A549 (cell line): ENCODE measurements at places on chromosomes 16 and 17. TPM values are rescaled to one million over a fixed set of nuclear protein-coding genes. Genes with fewer than 3 reads are reported as not detected.
A peak's percentile ranks its signal among the peaks of the same experiment; 100 is the strongest.

CLEC18A gene
- polyA plus RNA-seq = 0.23 to 0.33 TPM (median 0.25 TPM) in 3 replicates

TBC1D3 gene
- polyA plus RNA-seq = not detected in 3 replicates

MILR1 gene
- 1.6 to 3.0 TPM (median 2.3 TPM) in 3 replicates for polyA plus RNA-seq

GRCh38 chr16:75304521-75305363 lies 53.3 kb upstream of the BCAR1 start:
- DNase-seq = peak; percentile 43

DNA sequence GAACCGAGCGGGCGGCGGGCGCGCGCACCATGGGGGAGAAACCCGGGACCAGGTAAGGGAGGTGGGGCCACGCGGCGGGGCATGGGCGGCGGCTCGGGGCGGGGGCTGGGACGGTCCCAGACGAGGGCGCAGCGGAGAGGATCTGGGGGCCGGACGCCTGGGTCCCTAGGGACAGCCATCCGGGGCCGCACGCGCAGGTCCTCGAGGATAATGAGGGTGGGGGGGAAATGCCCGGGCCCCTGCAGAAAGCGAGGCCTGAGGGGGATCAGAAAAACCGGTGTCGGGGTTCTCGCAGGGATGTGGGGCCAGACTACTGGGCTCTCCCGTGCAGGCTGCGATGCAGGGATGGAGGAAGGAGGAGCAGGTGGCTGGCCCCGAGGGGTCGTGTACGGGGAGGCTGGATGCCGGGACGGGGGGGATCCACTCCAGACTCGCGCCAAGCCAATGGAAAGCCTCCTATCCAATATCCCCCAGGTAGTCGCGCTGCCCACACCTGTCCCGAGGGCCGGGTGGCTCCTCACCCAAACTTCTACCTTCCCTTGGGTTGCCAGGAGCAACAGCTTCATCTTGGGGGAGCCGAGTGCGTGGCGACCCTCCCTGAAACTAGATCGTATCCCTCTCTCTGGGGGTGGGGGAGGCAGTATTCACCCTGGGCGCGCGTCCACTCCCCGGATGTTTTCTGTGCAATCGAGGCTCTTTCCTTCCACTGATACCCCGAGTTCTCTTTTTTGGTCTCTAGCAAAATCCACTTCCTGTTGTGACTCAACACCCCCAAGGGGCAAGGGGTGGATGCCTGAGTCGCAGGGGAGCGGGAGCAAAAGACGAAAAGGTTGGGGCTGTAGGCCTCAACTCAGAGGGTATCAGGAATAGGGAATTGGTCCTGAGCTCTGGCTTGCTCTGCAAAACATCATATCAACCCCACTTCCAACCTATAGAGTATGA lies 532 bp downstream of the ARRB2 start:
- DNase-seq = no peak

- DNase-seq = peak; percentile 69
Observed at GRCh38 chr17:43360376-43360738, 38.4 kb upstream of the ARL4D start.

GRCh38 chr16:72921106-72921505 lies 126.8 kb downstream of the ZFHX3 start:
- no peak for DNase-seq

GRCh38 chr17:46056800-46057304 lies 57.8 kb downstream of the STH start:
- DNase-seq = peak; percentile 74

- DNase-seq = no peak
Observed at GRCh38 chr16:57036945-57037344, 47.6 kb downstream of the NLRC5 start.

GRCh38 chr16:7426161-7426560 lies 93.5 kb downstream of the RBFOX1 start:
- DNase-seq = no peak

GRCh38 chr17:66985338-66986237 lies 21.1 kb downstream of the CACNG4 start:
- no peak for DNase-seq

- DNase-seq = no peak
Observed at GRCh38 chr17:45345246-45345553, 28.4 kb upstream of the MAP3K14 start.

GRCh38 chr17:12391468-12391867 lies 274.2 kb upstream of the MYOCD start:
- DNase-seq = no peak

DNA sequence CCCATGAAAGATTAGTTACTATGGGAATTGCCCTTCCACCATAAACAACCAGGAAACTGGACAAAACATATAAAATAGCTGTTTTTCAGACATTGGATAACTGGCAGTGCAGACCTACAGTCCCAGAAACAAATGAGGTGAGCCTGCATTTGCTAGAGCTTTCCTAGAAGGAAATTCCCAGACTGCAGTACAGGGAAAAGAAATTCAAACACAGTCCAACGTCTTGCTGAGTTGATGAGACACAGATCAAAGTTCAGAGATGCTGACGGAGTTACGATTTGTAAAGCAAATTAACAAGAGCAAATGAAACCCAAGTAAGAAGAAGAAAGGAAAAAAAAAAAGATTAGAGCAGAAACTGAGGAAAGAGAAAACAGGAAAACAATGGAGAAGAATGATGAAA lies 41.3 kb upstream of the MNT start:
- DNase-seq = peak; percentile 62

GRCh38 chr17:19470530-19471261 lies 59.7 kb downstream of the RNF112 start:
- no peak for DNase-seq
